Activated CD4-positive, alpha-beta T cell treated with anti-CD3 and anti-CD28 coated beads, Interleukin-2, amount 10 ng/mL, durations not matched to agents 24 days and 14 days (primary cell): ENCODE measurements at places on chromosomes 11 and 22. TPM values are rescaled to one million over a fixed set of nuclear protein-coding genes. Genes with fewer than 3 reads are reported as not detected.
A peak's percentile ranks its signal among the peaks of the same experiment; 100 is the strongest.

Gene PNPLA5
- not detected in 2 replicates for total RNA-seq

Gene APOL5
- not detected in 2 replicates for total RNA-seq

Gene OR2D3
- total RNA-seq = not detected in 2 replicates

Gene PACS1
- 90.9 and 96.7 TPM in 2 replicates for total RNA-seq

Gene HEPHL1
- total RNA-seq = not detected in 2 replicates

Gene ROBO4
- total RNA-seq = not detected in 2 replicates

Gene SCGB1D2
- not detected in 2 replicates for total RNA-seq

Gene ABCG4
- total RNA-seq = 0.07 TPM in 1 of 2 replicates, not detected in the other

Gene APLNR
- total RNA-seq = not detected in 2 replicates

- H3K36me3 ChIP-seq = no peaks in the 10 kb centered on the region
- H3K4me1 ChIP-seq = no peaks in the 10 kb centered on the region
- DNase-seq = no peak
- H3K27ac ChIP-seq = no peak overlapping the region
- no peaks in the 10 kb centered on the region for H3K27me3 ChIP-seq
- H3K4me3 ChIP-seq = no peak overlapping the region
These were observed 96.7 kb downstream of the LARGE1 start for GRCh38 chr22:33823552-33823951.

DNA sequence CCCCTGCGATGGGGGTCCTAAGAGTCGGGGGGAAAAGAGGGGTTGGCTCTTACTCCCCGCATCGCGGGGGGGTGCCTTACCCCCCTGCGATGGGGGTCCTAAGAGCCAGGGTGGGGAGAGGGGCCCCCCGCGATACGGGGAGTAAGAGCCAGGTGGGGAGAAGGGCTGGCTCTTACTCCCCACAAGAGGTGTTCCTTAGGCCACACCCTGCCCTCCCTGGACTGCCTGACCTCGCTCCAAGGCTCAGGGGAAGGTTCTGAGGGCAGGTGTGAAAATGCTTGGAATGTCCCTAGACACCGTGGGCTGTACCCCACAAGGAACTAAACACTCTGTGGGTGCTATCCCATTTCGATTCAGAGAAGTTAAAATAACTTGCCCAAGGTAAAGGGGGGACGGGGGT is 7.8 kb downstream of the UNC93B1 start:
- H3K4me1 ChIP-seq = peaks cover 27% of the 10 kb centered on the region
- H3K27me3 ChIP-seq = no peaks in the 10 kb centered on the region
- H3K4me3 ChIP-seq = no peak overlapping the region
- H3K27ac ChIP-seq = no peak overlapping the region
- no peak for DNase-seq
- peaks cover 11% of the 10 kb centered on the region for H3K36me3 ChIP-seq

GRCh38 chr11:44208976-44209603 is 100.8 kb downstream of the ALX4 start:
- no peak for DNase-seq
- H3K4me1 ChIP-seq = peaks cover 4% of the 10 kb centered on the region
- no peak overlapping the region for H3K27ac ChIP-seq
- peaks cover 21% of the 10 kb centered on the region for H3K36me3 ChIP-seq

GRCh38 chr11:78931891-78932290 is 357.2 kb upstream of the NARS2 start:
- no peak overlapping the region for H3K27ac ChIP-seq
- DNase-seq = no peak
- H3K27me3 ChIP-seq = peaks cover 9% of the 10 kb centered on the region
- H3K36me3 ChIP-seq = no peaks in the 10 kb centered on the region
- H3K4me3 ChIP-seq = no peak overlapping the region

GRCh38 chr11:20099527-20099926 is 60.7 kb downstream of the DBX1 start:
- H3K36me3 ChIP-seq = no peaks in the 10 kb centered on the region
- no peak overlapping the region for H3K27ac ChIP-seq

DNA sequence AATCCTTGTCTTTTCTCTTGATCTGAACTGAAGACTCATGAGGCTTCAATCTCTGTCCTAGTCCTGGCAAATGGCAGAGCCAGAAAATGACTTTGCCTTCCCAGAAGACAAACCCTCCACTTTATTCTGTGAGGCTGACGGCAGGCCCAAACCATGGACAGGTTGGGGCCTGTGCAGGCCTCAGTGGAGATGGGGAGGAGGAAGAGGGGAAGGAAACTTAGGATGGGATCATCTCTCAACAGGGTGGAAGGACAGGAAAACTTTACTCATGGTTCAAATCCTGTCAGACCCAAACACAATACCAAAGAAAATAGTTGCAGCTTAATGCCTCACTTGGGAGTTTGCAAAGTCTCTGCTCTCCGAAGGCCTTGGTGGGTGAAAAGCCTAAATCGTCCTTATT is 9.8 kb downstream of the RPL27A start:
- no peak for DNase-seq
- H3K27me3 ChIP-seq = no peaks in the 10 kb centered on the region
- peaks cover 68% of the 10 kb centered on the region for H3K36me3 ChIP-seq
- H3K4me3 ChIP-seq = no peak overlapping the region
- H3K4me1 ChIP-seq = peaks cover 37% of the 10 kb centered on the region

DNA sequence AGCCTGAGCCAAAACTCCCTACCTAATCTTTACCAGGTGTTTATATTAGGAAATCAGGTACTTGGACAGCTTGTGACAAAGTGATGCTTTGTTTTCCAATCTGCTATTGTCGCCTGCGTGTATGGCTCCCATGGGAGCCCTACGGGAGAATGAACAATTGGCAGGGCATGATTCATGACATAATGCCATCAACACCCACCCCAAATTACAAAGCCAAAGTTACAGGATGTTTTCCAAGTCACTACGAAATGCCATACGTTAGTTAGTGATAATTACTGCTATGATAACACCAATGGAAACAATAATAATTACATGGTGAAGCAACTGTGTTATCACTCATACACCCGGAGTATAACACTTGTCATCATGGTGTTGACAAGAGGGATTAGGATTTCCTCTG is 226.4 kb downstream of the FAM181B start:
- no peaks in the 10 kb centered on the region for H3K36me3 ChIP-seq
- H3K4me3 ChIP-seq = no peak overlapping the region
- H3K27ac ChIP-seq = no peak overlapping the region
- no peak for DNase-seq
- H3K27me3 ChIP-seq = no peaks in the 10 kb centered on the region

DNA sequence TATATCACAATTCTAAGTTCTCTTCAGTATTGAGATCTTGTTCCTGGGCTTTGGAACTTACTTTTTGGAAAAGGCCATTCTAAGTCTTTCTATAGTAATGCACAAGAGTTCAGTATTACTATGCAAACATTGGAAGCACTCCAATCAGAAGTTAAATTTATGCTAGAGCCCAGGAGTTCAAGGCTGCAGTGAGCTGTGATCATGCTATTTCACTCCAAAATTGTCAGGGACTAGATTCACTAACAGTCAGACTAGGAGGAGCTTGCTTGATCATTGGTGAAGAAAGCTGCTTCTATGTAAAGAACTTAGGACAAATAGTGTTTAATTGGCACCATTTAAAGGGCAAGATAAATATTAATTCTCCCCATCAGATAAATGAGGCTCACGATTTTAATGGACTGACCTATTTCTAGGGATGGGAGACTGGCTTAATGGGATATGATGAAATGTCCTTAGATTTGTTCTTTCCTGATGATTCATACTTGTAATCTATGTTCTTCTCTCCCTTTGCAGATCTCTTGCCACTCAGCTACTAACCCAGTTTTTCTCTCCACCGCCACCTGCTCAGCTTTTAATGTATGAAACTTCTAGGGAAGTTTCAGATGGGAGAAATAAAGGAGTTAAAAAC is 32.6 kb upstream of the TMEM123 start:
- H3K4me1 ChIP-seq = peaks cover 38% of the 10 kb centered on the region
- DNase-seq = no peak
- H3K27me3 ChIP-seq = peaks cover 2% of the 10 kb centered on the region
- no peak overlapping the region for H3K27ac ChIP-seq

- H3K4me3 ChIP-seq = no peak overlapping the region
- peaks cover 52% of the 10 kb centered on the region for H3K27me3 ChIP-seq
- peaks cover 4% of the 10 kb centered on the region for H3K4me1 ChIP-seq
- no peak for DNase-seq
- no peak overlapping the region for H3K27ac ChIP-seq
These were observed 56.0 kb downstream of the ZBTB16 start for GRCh38 chr11:114115451-114115928.

DNA sequence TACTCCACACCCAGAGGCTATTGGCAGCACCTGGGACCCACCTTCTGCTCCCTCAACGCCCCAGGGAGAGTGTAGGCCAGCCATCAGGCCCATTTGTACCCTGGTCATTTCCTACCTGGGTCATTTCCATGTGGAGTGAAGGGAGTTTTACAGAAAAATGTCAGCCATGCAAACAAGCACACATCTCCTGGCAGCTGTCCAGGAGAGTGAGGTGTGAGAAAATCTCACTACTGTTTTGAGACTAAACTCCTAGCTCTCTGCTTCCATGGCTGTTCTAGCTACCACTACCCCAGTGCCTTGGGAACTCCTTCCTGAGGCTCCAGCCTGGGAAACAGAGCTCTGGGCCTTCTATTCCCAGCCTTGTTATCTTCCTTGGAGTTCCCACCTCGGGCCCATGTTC is 2.8 kb upstream of the TMPRSS13 start:
- DNase-seq = peak; percentile 69
- peak overlapping the region; percentile 82 for H3K27ac ChIP-seq
- no peaks in the 10 kb centered on the region for H3K36me3 ChIP-seq
- peak overlapping the region; percentile 26 for H3K4me3 ChIP-seq

GRCh38 chr22:41752011-41752970 is 48.2 kb upstream of the CCDC134 start:
- no peaks in the 10 kb centered on the region for H3K4me1 ChIP-seq
- H3K27me3 ChIP-seq = peaks cover 20% of the 10 kb centered on the region
- no peak overlapping the region for H3K4me3 ChIP-seq
- H3K27ac ChIP-seq = peak overlapping the region; percentile 29
- no peaks in the 10 kb centered on the region for H3K36me3 ChIP-seq

DNA sequence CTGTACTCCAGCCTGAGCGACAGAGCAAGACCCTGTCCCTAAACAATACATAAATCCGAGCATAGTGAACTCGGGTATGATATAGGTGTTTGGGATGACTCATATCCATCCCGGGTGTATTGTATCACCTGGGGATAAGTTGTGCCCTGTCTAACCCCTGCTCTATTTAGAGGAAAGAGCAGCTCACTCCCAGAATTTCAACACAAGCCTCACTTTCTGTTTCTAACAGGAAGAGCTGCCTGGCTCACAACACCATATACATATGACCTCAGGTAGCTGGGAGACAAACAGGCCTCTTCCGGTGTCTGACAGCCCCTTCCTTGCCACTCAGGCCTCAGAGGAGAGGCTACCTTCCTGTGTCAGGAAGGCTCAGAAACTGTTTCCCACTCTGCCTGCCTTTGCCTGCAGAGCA is 9.9 kb upstream of the MICALL1 start:
- no peaks in the 10 kb centered on the region for H3K27me3 ChIP-seq
- H3K4me3 ChIP-seq = peak overlapping the region; percentile 53
- DNase-seq = peak; percentile 89
- H3K36me3 ChIP-seq = peaks cover 17% of the 10 kb centered on the region
- H3K4me1 ChIP-seq = peaks cover 33% of the 10 kb centered on the region

DNA sequence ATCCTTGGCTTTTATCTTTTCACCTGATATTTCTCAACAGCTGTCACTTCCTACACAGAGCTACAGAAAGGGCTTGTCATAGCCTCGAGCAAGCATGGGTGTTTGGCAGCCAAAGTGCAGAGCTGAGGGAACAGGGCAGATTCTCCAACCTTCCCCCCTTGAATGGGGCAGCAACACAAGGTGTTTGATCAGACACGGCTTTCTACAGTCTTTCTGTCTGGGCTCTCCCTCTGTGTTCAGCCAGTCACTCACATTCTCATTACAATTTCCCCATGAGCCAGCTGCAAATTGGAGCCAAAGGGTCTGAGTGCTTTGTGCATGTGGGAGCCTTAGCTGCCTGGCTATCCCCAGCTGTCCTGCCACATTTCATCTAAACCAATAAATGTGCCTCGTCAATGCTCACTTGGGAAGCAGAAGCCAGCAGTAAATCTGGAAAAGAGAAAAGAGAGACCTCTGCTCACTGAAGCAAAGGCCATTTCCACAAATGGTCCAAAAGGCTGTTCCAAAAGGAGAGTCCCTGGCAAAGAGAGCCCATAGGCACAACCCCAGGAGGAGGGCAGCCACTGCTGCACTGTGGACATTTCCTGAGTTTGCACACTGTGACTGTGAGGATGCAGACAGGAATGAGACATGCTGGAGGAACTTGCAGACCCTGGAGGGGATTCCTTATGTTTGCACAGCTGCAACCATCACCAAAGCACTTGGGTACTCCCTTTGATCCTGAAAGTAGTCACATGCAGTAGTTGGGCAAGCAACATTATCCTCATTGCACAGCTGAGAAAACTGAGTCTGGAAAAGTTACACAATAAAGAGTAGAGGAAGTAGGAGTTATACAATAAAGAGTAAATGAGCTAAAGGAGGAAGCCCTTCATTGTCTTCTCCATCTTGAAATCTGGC is 186.8 kb downstream of the FAM181B start:
- no peak overlapping the region for H3K4me3 ChIP-seq
- no peaks in the 10 kb centered on the region for H3K27me3 ChIP-seq
- no peak overlapping the region for H3K27ac ChIP-seq
- no peaks in the 10 kb centered on the region for H3K36me3 ChIP-seq
- no peak for DNase-seq
